ENCODE measurements at places on chromosomes 3 and 15. TPM values are rescaled to one million over a fixed set of nuclear protein-coding genes. Genes with fewer than 3 reads are reported as not detected.

- DNase-seq, result no peak
- no peak overlapping the region for H3K27ac ChIP-seq
- H3K4me3 ChIP-seq, result no peak overlapping the region
- peaks cover 12% of the 10 kb centered on the region for H3K27me3 ChIP-seq
- no peaks in the 10 kb centered on the region for H3K4me1 ChIP-seq
Observed at GRCh38 chr3:122996038-122996580, 31.5 kb downstream of the SEMA5B start.

DNA sequence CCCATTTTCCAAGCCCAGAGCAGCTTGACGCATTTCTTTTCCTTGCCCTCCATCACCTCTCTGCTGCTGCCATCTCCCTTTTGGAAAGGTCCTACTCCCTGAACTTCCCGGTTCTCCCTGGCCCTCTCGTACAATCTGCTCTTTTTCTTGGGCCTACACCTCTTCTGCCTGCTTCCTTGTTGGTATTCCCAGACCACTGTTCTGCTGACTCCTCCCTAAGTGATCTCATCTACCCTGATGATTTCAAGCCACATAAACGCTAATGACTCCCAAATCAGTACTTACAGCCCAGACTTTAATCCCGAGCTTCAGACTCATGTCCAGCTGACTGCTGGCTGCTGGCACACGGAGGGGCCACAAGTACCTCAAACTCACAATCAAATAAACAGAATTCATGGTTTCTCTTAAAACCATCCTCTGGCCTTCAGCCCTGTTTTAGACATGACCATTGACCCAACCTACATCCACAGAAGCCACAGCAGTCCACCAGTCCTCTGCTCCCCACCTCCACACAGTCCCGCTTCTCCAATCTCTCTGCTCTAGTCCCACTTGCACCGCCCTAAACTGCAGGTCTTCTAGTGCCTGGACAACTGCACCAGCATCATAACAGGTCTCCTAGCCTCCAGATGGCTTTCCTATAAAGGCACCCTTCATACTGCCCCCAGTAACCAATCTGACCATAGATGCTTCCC lies 57.6 kb downstream of the AAGAB start:
- H3K27me3 ChIP-seq, result no peaks in the 10 kb centered on the region
- no peak overlapping the region for H3K4me3 ChIP-seq
- no peak for DNase-seq
- H3K36me3 ChIP-seq, result peaks cover 35% of the 10 kb centered on the region
- H3K4me1 ChIP-seq, result peaks cover 16% of the 10 kb centered on the region

- peaks cover 25% of the 10 kb centered on the region for H3K36me3 ChIP-seq
- H3K27ac ChIP-seq, result no peak overlapping the region
- no peaks in the 10 kb centered on the region for H3K27me3 ChIP-seq
Observed at GRCh38 chr15:61871926-61872522, 188.2 kb downstream of the VPS13C start.

DNA sequence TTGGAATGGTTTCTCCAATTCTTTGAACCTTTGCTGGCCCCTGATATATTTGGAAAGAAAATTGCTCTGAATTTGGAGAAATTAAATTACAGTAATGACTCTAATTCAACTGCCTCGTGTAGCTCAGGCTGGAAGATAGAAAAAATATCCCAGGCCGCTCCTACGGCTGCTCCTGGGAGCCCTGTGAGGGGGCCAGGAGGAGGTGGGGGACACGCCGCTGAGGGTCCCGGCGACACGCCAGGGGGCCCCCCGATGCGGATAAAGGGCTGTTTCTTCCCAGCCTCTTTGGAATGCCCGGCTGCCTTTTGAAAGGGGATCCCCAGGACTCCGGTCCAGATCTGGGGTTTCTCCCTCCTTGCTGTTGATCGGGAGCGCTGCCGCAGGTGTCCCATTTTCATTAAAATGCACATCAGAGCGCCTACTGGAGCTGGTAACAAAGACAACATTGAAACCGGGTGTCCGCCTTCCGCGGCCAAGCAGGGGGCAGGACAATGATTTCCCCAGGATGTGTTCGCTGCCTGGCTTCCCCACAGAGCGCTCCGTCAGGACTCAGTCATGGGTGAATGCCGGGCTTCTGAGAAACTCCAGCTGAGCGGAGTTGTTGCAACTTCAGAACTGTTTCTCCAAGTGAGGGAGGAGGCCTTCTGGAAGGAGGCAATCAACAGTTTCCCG lies 200.1 kb upstream of the KBTBD8 start:
- DNase-seq, result no peak
- peaks cover 15% of the 10 kb centered on the region for H3K27me3 ChIP-seq
- H3K4me1 ChIP-seq, result no peaks in the 10 kb centered on the region
- H3K27ac ChIP-seq, result no peak overlapping the region

DNA sequence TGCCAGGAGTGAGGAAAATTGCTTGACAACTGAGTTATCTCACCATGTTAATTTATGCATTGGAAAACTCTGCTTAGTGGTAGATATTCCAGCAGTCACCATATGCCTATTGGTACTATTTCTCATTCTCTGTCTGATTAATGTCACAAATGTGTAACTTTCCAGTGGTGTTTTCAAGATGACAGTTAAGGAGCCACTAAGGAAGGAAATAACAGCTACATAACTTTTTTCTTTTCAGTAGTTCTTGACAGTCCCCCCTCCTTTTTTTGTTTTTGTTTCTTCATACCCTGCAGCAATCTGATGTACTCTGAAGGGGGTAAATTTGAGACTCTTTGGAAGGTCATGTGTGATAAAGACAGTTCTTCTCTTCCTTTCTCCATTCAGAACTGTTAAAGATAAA lies 13.1 kb downstream of the RASA2 start:
- no peak for DNase-seq
- peaks cover 19% of the 10 kb centered on the region for H3K36me3 ChIP-seq
- peak overlapping the region; percentile 35 for H3K4me3 ChIP-seq
- H3K27ac ChIP-seq, result peak overlapping the region; percentile 90

GRCh38 chr3:18868911-18869689 lies 279.2 kb upstream of the KCNH8 start:
- H3K4me1 ChIP-seq, result peaks cover 42% of the 10 kb centered on the region
- H3K4me3 ChIP-seq, result no peak overlapping the region
- peak; percentile 52 for DNase-seq
- H3K36me3 ChIP-seq, result no peaks in the 10 kb centered on the region
- peaks cover 11% of the 10 kb centered on the region for H3K27me3 ChIP-seq

GRCh38 chr15:69031013-69032001 lies 16.8 kb downstream of the NOX5 start:
- DNase-seq, result peak; percentile 61
- H3K36me3 ChIP-seq, result no peaks in the 10 kb centered on the region
- peaks cover 10% of the 10 kb centered on the region for H3K4me1 ChIP-seq
- H3K27me3 ChIP-seq, result peaks cover 30% of the 10 kb centered on the region
- no peak overlapping the region for H3K27ac ChIP-seq

DNA sequence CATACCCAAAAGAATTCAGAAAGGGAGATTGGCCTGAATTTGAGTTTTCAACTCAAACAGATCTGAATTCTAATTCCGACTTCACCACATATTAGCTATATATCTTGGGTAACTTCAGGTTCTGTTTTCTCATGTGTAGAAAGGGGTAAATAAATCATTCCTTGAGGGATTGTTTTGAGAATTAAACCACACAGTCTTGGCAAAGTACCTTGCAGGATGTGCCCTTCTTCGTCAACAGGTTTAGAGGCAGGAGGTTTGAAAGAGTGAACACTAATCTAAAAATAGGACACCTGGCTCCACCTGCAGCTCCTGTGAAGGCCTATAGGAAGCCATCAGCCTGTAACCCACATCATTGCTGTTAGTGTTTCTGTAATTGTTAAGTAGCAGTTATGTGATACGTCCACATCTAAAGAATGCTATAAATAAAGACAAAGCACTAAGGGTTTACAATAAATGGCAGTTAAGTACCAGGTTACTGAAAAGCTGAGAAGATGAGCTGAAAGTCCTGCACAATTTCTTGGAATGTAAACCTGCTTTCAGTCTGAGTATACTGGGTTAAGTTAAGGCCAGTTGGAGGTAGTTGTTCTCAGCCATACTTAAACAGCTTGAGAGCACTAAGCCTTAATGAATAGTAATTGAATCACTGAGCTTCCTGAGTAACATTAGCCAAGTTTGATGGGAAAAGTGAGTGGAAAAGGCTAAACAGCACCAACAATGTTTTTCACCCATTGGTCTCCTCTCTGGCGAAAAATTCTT lies 6.0 kb downstream of the CCDC80 start:
- no peaks in the 10 kb centered on the region for H3K27me3 ChIP-seq
- no peak overlapping the region for H3K27ac ChIP-seq
- no peak for DNase-seq

DNA sequence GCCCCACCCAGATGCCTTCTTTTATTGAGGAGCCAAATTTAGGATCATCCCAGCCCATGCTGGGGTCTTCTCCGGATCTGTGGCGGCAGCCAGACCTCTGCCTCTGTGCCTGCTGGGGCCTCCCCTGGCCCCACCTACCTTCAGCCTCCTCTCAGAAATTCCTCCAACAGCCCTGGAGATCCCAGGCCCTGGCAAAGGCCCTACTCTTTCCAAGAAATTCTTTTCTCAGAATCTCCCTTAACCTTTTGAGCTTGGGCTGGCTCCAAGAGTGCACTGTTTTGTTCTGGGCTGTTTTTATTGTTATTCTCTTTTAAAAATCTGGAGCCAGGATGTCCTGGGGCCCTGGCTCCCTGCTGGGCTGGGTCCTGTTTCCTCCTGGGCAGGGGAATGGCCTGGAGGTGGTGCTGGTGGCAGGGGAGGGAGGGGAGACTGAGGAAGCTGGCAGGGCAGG lies 57.8 kb downstream of the GRIP2 start:
- H3K27ac ChIP-seq, result no peak overlapping the region
- no peak overlapping the region for H3K4me3 ChIP-seq
- H3K4me1 ChIP-seq, result no peaks in the 10 kb centered on the region
- DNase-seq, result no peak
- H3K36me3 ChIP-seq, result peaks cover 44% of the 10 kb centered on the region
- H3K27me3 ChIP-seq, result no peaks in the 10 kb centered on the region

DNA sequence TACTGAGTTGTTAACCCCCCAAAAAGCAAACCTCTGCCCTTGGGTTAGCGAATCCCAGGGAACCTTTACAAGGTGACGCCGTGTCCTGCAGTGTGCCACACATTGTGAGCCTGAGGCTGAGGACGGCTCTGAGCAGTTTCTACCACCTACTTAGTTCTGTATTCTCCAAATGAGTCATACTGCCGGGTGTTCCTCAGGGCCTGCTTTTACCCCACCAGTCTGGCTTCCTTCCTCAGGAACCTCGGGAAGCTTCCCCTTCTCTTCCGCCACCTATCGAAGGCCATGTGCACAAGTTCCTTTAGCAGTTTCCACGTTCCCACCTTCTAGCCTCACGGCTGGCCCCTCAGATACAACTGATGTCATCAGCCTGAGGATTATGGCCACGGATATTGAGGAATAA lies 384.0 kb upstream of the TPM1 start:
- H3K4me1 ChIP-seq, result peaks cover 7% of the 10 kb centered on the region
- no peaks in the 10 kb centered on the region for H3K36me3 ChIP-seq
- H3K27ac ChIP-seq, result no peak overlapping the region
- no peak overlapping the region for H3K4me3 ChIP-seq

- H3K27me3 ChIP-seq, result no peaks in the 10 kb centered on the region
- H3K4me1 ChIP-seq, result peaks cover 12% of the 10 kb centered on the region
- no peaks in the 10 kb centered on the region for H3K36me3 ChIP-seq
- no peak for DNase-seq
- no peak overlapping the region for H3K27ac ChIP-seq
Observed at GRCh38 chr3:99542767-99543518, 95.5 kb upstream of the COL8A1 start.

GRCh38 chr3:152574461-152575079 lies 260.4 kb upstream of the P2RY1 start:
- no peaks in the 10 kb centered on the region for H3K36me3 ChIP-seq
- H3K27me3 ChIP-seq, result no peaks in the 10 kb centered on the region
- peak; percentile 53 for DNase-seq
- no peak overlapping the region for H3K4me3 ChIP-seq
- H3K27ac ChIP-seq, result no peak overlapping the region

DNA sequence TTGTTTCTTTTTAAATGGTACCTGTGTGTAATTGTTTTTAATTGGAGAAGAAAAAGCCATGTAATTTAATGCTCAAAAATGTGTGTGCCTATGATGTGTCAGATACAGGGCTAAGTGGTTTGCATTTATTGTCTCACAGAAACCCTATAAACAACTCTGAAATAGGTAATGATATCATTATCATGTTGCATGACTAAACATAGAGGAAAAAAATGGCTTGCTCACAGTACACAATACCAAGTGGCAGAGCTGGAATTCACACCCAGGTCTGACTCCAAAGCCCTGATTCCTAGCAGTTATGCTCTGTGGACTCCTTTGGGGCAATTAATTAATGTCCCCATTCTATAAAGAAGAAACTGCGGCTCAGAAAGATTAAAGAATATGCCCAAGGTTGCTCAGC lies 237.4 kb upstream of the TRIM42 start:
- no peak overlapping the region for H3K4me3 ChIP-seq
- H3K27me3 ChIP-seq, result no peaks in the 10 kb centered on the region
- no peaks in the 10 kb centered on the region for H3K36me3 ChIP-seq
- no peak overlapping the region for H3K27ac ChIP-seq
- H3K4me1 ChIP-seq, result no peaks in the 10 kb centered on the region

Gene B3GALNT1
- 1.6 TPM for total RNA-seq

Gene LRTM1
- not detected for total RNA-seq

Gene SNRPN
- total RNA-seq, result 56.5 TPM

Gene AHSG
- not detected for total RNA-seq

Gene AADACL2
- total RNA-seq, result not detected

Gene SEMA5B
- not detected for total RNA-seq

Data from activated CD4-positive, alpha-beta memory T cell treated with anti-CD3 and anti-CD28 coated beads for 36 hours (primary cell).